ENCODE measurements at places on chromosomes 2 and 18. TPM values are rescaled to one million over a fixed set of nuclear protein-coding genes. Genes with fewer than 3 reads are reported as not detected.
A peak's percentile ranks its signal among the peaks of the same experiment; 100 is the strongest.

DNA sequence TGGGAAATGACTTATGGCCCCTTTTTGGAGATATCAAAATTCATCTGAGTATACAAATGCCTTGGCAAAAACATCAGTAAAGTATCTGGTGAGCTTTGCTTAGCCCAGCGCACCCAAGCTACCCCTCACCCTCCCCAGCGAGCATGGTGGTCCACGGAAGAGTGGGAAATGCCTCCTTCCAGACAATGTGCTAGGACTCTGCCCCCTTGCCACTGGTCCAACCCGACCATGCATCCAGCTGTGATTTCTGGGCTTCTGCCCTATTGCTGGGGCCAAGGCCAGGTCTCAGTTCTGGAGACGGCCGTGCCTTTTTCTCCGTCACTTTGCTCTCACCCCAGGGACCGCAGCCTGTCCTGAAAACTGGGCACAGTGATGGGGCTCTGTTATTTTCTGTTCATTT, 31.8 kb upstream of the CCL20 start:
- H3K27ac ChIP-seq = no peak overlapping the region
- H3K4me1 ChIP-seq = no peaks in the 10 kb centered on the region
- H3K36me3 ChIP-seq = no peaks in the 10 kb centered on the region
- no peak for DNase-seq
- H3K4me3 ChIP-seq = no peak overlapping the region

GRCh38 chr2:162839419-162839818, 852 bp upstream of the KCNH7 start:
- no peaks in the 10 kb centered on the region for H3K4me1 ChIP-seq
- no peaks in the 10 kb centered on the region for H3K27me3 ChIP-seq
- H3K4me3 ChIP-seq = no peak overlapping the region
- H3K27ac ChIP-seq = no peak overlapping the region
- no peak for DNase-seq

DNA sequence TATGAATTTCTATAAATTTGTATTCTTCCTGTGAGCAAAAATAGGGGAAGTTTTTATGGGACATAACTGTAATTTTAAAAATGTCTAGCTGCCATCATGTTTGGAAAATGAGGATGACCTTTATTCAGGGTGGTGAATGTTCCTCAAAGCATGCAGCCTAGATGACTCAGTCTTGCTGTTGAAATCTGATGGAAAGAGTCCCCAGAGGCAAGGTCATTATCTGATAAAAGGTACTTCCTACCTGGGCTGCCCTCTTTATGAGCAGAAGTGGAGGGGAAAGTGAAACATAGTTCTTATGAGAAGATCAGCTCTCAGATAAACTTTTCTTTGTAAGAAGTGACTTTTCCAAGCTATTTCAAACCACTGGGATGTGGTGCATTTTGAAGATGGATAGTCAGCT, 1144.7 kb upstream of the PIK3C3 start:
- no peaks in the 10 kb centered on the region for H3K36me3 ChIP-seq
- no peaks in the 10 kb centered on the region for H3K27me3 ChIP-seq
- no peaks in the 10 kb centered on the region for H3K4me1 ChIP-seq
- no peak for DNase-seq
- no peak overlapping the region for H3K27ac ChIP-seq

DNA sequence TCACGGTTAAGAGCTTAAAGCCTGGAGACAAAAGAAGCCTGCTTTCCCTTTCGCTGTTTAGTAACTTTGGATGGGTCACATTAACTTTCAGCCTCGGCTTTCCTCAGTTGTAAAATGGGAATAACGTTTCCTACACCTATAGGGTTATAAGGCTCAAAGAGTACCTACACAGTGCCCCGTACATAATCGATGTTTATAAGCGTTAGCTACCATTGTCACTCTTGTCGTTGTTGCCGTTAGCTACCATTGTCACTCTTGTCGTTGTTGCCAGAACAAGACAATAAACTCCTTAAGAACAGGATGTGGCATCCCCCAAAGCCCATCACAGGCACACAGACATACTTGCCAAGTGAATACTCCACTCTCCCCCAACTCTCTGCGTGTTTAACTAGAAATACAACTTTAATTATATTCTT, 901 bp upstream of the MFSD6 start:
- H3K4me1 ChIP-seq = peaks cover 3% of the 10 kb centered on the region
- no peak for DNase-seq
- H3K27me3 ChIP-seq = no peaks in the 10 kb centered on the region

DNA sequence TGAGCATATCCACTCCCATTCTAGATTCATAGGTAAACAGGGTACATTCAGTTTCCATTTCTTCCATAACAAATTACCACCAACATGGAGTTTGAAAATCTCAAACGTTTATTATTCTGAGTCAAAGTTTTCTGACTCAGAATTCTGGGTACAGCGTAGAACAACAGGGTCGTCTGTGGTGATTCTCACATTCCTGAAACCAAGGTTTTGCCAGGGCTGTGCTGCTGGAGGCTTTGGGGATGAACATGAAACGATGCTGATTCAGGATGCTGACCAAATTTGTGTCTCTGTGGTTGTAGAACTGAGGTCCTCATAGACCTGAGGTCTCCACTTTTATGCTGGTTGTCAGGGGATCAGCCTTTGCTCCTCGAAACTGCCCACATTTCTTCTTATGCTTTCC, 255.7 kb downstream of the DSEL start:
- H3K27ac ChIP-seq = no peak overlapping the region
- no peaks in the 10 kb centered on the region for H3K27me3 ChIP-seq
- DNase-seq = no peak
- no peaks in the 10 kb centered on the region for H3K36me3 ChIP-seq

- H3K27me3 ChIP-seq = no peaks in the 10 kb centered on the region
- H3K4me3 ChIP-seq = no peak overlapping the region
- no peaks in the 10 kb centered on the region for H3K36me3 ChIP-seq
- no peak for DNase-seq
- H3K4me1 ChIP-seq = no peaks in the 10 kb centered on the region
- H3K27ac ChIP-seq = no peak overlapping the region
Measured at GRCh38 chr18:70058916-70059315, 111.2 kb upstream of the CD226 start.

DNA sequence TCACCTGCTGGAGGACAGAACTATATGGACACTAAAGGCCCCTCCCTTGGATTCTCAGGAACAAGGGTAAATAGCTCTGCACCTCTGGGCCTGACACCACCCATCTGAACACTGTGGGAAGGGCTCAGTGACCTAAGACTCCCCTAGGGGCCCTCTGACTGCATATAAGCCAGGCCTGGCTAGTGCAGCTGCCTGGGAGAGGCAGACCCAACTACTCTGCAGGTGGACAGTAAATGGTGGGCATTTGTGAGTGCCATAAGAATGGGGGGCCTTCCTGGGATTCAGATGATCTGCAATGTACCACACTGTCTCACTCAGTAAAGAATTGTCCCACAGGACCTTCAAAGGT, 11.2 kb upstream of the WIPF1 start:
- DNase-seq = no peak
- no peak overlapping the region for H3K27ac ChIP-seq
- H3K36me3 ChIP-seq = no peaks in the 10 kb centered on the region
- no peaks in the 10 kb centered on the region for H3K27me3 ChIP-seq

GRCh38 chr18:50644807-50645206, 84.9 kb downstream of the MAPK4 start:
- DNase-seq = no peak
- H3K27ac ChIP-seq = no peak overlapping the region
- H3K36me3 ChIP-seq = no peaks in the 10 kb centered on the region
- H3K27me3 ChIP-seq = no peaks in the 10 kb centered on the region
- peaks cover 4% of the 10 kb centered on the region for H3K4me1 ChIP-seq
- no peak overlapping the region for H3K4me3 ChIP-seq

- H3K27ac ChIP-seq = no peak overlapping the region
- H3K27me3 ChIP-seq = no peaks in the 10 kb centered on the region
- H3K4me3 ChIP-seq = no peak overlapping the region
- H3K4me1 ChIP-seq = peaks cover 22% of the 10 kb centered on the region
- H3K36me3 ChIP-seq = no peaks in the 10 kb centered on the region
Measured at GRCh38 chr2:233418761-233419546, 64.7 kb downstream of the DGKD start.

DNA sequence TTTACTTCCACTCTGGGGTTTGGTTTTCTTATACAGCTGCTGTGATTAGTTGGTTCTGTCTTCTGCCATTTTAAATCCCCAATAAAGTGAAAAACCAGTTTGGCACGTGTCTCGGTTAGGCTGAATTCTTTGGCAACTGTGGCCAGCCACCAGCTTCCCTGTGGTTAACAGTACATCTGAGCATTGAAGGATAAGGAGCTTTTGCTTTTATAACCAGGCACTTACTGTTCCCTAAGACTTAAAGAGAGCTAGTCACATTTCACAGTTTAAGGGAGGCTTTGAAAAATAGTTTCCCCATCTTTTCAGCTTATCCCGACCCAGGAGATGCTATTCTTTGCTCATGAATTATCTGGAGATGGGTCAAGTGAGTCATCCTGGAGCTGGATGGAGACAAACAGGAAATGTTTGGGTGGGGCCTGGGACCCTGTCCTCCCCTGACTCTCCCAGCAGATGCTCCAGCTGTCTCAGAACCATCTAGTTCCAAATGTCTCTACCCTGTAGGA, 57.3 kb upstream of the EML6 start:
- DNase-seq = no peak
- no peaks in the 10 kb centered on the region for H3K36me3 ChIP-seq
- no peaks in the 10 kb centered on the region for H3K27me3 ChIP-seq
- no peak overlapping the region for H3K4me3 ChIP-seq
- peaks cover 24% of the 10 kb centered on the region for H3K4me1 ChIP-seq
- H3K27ac ChIP-seq = peak overlapping the region; percentile 76

MARCO gene
- 0.55 TPM for total RNA-seq
